ENCODE measurements at places on chromosomes 3 and 15.

DNA sequence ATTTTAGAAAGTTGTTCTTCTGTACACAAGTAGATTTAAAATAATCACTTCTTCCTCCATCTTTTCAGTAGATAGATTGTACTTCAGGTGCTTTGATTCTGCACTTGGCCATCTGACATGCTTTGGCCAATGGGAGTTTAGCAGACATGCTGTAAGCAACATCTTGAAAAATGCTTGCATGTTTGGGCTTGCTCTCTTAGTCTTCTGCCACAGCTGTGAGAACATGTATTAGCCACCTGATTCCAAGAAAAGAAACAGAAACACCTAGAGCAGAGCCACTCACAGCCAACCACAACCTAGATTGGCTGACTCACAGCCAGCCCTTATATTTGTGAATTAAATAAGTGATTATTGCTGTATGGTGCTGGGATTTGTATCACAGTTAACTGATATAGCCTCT lies 70.2 kb upstream of the GADL1 start:
- DNase-seq, result no peak

GRCh38 chr3:181454451-181455027 lies 257.2 kb upstream of the SOX2 start:
- DNase-seq, result peak; percentile 44

GRCh38 chr15:88664151-88664778 lies 25.4 kb downstream of the ISG20 start:
- DNase-seq, result no peak

DNA sequence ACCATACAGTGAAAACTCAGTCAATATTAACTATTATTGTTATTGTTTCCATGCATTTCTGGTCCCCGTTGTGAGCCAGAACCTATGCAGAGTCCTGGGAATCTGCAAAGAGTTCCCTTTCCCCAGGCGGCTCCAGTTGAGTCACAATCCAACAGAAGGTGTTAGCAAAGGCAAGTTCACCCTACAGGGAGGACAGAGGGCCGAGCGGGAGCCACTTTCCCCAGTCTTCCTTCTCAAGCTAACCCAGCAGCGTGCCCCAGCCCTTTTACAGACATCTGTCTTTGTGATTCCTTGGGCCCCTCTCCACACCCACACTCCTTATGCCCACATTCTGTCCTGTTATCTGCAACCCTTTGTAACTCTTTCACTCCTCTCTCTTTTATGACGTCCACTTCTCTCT lies 13.1 kb upstream of the LTF start:
- DNase-seq, result no peak

GRCh38 chr15:51844747-51845426 lies 15.4 kb downstream of the TMOD3 start:
- DNase-seq, result no peak

DNA sequence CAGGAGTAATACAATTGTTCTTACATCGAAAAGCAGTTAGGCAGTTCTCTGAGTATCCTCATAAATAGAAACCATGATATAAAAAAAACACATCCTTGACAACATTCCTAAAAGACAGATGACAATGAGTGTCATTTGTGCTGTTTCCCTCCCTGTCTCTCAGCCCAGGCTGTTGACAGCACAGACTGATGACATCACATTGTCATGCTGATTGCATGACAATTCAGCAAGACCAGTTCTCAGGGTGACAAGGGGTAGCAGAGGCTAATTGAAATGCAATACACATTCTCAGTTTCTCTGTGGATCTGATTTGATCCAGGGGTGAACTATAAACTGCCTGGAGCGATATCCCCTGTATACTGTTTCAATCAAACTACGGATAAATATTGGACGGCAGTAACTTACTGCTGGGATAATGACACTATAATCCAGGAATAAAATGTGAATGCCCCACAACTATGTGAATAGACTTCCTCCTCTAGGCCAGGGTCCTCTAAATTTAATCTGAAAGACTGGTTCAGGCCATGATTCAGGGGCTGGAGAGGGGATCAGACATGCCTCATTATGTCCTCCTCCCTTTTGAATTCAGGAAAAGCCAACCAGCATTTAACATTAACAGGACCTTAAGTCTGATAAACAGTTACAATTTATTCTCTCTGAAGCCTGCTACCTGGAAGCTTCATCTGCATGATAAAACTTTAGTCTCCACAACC lies 16.7 kb upstream of the EIF1B start:
- no peak for DNase-seq

DNA sequence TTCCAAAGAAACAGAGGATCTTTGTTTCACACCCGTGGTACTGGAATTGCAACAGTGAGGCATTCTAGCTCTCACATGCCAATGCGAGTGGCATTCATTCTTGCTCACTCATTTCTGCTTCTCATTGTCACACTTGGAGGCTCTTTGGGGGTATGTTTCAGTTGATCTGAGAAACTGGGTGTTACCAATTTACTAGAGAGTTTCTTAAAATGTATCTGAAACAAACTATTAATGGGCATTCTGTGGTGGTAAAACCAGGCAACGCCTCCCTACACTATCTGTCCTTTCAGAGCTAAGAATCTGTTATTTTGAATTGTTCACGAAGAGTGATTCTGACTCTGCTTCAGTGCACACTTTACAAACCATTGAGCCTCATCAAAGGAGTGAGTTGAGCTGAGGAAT lies 140.6 kb upstream of the BHLHE40 start:
- no peak for DNase-seq

DNA sequence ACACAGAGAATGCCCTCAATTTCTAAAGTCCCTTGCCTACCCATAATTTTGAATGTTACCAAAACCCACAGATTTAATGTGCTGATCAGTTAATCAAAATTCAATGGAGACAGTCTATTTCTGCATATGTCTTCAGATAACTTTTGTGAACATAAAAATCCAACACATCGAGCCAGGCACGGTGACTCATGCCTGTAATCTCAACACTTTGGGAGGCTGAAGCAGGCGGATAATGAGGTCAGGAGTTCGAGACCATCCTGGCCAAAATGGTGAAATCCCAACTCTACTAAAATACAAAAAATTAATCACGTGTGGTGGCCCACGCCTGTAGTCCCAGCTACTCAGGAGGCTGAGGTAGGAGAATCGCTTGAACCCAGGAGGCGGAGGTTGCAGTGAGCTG lies 49.3 kb downstream of the PEAK1 start:
- DNase-seq, result no peak

DNA sequence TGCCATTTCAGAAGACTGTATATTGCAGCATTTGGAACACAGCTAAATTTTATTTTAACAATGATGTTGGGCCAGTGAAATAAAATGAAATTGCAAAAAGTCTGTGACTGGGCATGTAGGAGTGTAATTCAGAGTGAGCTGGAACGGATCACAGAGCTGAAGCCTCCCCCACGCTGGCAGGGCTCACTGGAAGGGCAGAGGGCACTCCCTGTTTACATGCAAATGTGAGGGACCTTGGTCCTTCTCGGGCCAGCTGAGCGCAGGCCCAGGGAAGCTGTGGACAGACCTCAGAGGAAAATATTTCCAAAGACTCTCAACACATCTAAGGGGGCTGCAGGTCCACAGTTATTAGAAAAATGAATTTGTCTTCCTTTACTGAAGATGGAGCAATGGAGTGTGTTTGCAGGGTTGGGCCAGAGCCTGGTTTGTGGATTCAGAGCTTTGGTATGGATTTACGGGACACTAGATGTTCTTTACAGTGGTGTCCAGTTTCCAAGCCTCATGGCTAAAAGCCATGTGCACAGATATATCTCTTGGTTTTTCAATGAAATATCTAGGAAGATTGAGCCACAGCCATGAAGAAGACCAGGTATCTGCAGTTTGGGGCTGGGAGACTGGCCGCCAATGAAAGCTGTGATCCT lies 32.0 kb downstream of the TRPM1 start:
- DNase-seq, result no peak

GRCh38 chr3:72568083-72568482 lies 280.2 kb downstream of the SHQ1 start:
- no peak for DNase-seq

DNA sequence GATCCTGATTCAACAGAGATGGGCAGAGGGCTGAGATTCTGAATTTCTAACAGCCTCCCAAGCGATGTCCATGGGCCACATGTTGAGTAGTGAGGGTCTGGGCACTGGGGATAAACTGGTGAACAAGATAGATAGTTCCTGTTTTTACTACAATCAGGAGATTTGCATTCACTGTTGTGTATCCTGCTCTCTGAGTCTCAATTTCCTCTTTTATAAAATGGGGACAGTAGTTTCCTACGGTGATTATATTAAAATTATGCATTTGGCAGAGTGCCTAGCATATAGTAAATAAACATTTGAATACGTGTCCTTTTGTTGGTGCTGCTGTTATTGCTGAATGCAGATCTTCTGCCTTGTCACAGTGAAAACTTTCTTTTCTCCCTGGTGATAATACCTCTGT lies 102.5 kb downstream of the MYH15 start:
- DNase-seq, result no peak

DNA sequence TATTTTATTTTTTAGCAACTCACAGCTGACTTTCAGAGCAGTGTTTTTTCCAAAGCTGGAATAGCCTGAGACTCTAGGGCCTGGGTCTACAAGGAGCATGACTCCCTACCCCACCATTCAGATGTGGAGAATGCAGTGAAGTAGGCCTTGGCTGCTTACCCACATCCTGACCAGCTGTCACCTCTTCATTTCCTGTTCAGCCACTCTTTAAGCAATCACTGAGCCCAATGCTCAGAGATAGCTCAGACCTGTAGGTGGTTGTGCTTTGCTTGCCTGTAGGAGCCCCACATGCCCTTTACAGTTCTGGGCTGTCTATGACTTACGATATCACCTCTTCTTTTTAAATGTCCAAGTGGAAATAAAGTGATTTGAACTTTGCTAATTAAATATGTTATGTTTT lies 148.1 kb downstream of the NEK11 start:
- DNase-seq, result no peak

GRCh38 chr3:15495461-15496340 lies 25.8 kb downstream of the COLQ start:
- peak; percentile 63 for DNase-seq

DNA sequence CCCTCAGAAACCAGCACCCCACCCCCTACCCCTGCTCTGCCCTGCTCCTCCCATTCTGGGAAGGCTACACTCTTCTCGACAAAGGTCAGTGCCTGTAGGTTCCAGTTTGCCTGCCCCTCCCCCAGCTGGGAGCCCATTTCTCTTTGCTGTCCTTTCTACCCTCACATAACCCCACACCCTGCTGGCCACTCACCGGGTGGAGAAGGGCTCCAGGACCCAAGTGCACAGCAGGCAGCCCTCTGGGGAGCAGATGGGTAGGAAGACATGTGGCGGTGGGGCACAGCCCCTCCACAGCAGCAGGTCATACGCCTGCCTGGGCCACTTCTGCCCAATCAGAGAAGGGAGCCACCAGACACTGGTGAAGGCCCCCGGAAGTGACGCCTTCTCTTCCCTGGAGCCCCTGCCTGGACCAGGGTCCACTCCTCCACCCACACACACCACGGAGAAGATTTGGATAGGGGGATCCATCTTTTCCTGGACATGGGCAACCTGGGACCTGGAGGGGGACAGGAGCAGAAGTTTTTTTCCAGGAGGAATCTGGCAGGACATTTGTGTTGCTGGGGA lies at the start of gene THPO:
TSS of gene THPO (minus strand) at position 326 of the 564 bp plus-strand sequence. CDS start 1,948 bp downstream, outside the sequence.
- DNase-seq, result no peak

- DNase-seq, result no peak
Observed at GRCh38 chr3:172129850-172130716, 90.7 kb downstream of the FNDC3B start.

GRCh38 chr15:60972866-60973265 lies 256.2 kb downstream of the RORA start:
- no peak for DNase-seq

DNA sequence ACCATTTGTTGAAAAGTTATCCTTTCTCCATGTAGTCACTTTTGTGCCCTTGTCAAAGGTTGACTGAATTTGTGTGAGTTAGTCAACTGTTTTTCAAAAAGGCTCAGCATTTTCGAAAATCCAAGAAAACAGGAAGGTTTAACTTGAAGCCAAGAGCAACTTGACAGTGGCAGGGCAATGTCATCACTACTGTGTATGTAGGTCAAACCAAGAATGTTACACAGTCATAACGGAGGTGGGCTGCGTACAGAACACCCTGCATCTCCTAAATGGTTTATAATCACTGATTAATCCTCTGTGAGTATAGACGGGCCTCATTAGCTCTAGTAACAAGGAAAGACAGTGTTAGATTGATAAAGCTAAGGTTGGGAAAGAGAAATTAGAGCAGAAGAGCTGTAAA lies 1064.9 kb downstream of the FHIT start:
- DNase-seq, result no peak

- DNase-seq, result no peak
Observed at GRCh38 chr3:109874896-109875708, 537.8 kb upstream of the DPPA4 start.

DNA sequence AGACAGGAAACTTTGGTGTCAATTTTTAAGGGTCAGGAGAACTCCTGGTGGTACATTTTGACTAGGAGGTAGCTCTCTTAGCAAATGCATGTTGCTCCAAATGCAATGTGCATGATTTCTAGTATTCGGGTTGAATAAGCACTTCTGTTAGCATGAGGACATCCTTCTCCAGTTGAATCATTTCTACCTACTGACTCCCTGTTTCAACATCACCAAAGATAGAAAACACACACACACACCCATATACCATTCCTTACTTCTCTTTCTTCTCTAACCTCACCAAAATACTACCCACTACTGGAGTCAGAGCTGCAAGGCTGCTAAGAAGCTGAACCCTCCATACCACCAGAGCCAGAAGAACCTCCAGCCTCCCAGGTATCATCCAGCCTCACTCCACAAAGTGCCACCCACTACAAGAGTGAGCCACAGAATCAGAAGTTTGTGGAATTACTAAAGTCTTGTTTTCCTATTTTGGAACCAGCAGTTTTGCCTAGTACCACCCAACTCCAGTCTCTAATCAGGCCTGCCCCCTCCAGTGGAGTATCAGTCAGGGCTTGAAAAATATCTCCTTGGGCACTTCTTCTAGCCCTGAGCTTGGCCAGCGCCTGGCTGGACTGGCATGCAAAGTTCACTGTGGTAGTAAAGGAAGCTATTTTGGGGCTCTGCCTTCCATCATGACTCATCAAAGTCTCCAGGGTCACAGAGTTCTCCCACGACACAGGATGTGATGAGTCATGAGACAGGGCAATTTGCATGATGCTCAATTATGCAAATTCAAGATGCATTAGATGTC lies 110.3 kb downstream of the CYP19A1 start:
- DNase-seq, result no peak

DNA sequence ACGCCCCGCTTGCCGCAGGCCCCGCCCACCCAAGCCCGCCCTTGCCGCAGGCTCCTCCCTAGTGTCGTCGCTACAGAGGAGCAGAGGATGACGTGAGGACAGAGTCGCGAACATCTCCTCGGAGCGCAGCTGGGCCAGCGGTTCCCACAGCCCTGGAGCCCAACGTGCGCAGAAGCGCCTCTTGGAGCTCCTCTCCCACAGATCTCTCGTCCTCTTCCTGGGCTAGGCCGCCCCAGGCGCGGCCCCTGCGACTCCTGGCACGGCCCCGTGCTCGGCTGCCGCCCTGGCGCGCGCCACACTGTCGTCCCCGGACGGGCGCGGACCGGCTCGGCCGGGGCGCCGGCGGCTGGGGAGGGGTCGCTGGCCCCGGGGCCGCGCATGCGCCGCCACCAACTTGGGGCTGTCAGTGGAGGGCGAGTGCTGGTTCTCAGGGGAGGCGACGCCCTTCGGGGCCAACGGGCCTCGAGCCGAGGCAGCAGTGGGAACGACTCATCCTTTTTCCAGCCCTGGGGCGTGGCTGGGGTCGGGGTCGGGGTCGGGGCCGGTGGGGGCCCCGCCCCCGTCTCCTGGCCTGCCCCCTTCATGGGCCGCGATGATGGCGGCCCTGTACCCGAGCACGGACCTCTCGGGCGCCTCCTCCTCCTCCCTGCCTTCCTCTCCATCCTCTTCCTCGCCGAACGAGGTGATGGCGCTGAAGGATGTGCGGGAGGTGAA lies at the start of gene TRPC1:
TSS of gene TRPC1 (plus strand) at position 67 of the 714 bp plus-strand sequence. CDS start at position 593, 526 bp downstream.
- peak; percentile 92 for DNase-seq

Measured in retina (tissue), 1 donor.